Upper lobe of right lung (tissue), 1 donor: ENCODE measurements at places on chromosomes 3 and 15. TPM values are rescaled to one million over a fixed set of nuclear protein-coding genes. Genes with fewer than 3 reads are reported as not detected.

Gene CASR
- 0.20 TPM for total RNA-seq

- H3K4me3 ChIP-seq = no peak overlapping the region
- no peaks in the 10 kb centered on the region for H3K36me3 ChIP-seq
- H3K4me1 ChIP-seq = no peaks in the 10 kb centered on the region
Measured at GRCh38 chr3:185786956-185787877, 37.6 kb downstream of the IGF2BP2 start.

DNA sequence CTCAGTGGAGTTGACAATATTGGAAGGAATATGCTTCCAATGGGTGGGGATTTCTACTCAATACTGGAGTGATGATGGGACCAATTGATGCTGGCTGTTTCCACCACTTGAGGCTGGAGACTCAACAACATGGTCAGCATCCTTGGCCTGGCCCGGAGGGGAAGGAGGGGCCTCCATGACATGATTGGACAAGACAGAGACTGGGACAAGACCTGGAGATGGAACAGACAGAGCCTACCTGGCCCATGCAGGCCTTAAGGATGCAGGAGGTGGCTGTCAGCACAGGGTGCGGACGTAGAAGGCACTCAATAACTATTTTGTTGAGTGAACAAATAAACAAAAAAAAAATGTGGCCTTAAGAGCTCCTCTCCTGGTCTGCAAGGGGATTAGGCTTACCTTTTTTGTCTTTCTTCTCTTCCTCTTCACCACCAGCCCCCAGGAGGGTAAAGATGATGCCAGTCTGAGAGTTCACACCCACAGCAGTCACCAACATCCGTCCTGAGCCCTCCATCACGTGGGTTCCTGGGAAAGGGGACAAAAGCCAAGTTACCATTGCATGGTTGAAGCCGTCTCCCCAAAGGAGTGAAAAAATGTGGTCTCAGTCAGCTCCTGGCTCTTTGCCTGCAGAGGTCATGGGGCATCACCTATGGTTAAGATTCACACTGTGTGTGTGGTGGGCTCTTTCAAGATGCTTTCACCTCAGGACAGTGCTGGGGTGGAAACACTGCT is 67.1 kb upstream of the SEC13 start:
- no peaks in the 10 kb centered on the region for H3K4me1 ChIP-seq
- H3K27me3 ChIP-seq = no peaks in the 10 kb centered on the region
- no peak for DNase-seq
- H3K36me3 ChIP-seq = no peaks in the 10 kb centered on the region
- H3K4me3 ChIP-seq = no peak overlapping the region

Gene GOLGA6D
- total RNA-seq = not detected

Gene P2RY12
- total RNA-seq = 3.1 TPM

Gene TRIM59
- total RNA-seq = 4.5 TPM

GRCh38 chr3:99023590-99024192 is 122.2 kb upstream of the DCBLD2 start:
- no peak overlapping the region for H3K4me3 ChIP-seq
- no peaks in the 10 kb centered on the region for H3K36me3 ChIP-seq
- no peak overlapping the region for H3K27ac ChIP-seq
- H3K27me3 ChIP-seq = no peaks in the 10 kb centered on the region

Gene DUOX2
- total RNA-seq = 3.8 TPM

Gene STARD5
- 5.4 TPM for total RNA-seq

Gene ABHD17C
- total RNA-seq = 41.4 TPM

- no peaks in the 10 kb centered on the region for H3K36me3 ChIP-seq
- no peak for DNase-seq
- H3K27ac ChIP-seq = no peak overlapping the region
- no peaks in the 10 kb centered on the region for H3K27me3 ChIP-seq
- H3K4me1 ChIP-seq = no peaks in the 10 kb centered on the region
Measured at GRCh38 chr15:86178845-86179244, 99.2 kb downstream of the AGBL1 start.

Gene GALNT15
- total RNA-seq = 10.3 TPM

Gene GOLGA8O
- total RNA-seq = 2.1 TPM

GRCh38 chr3:134677987-134678308 is 27.1 kb upstream of the KY start:
- H3K4me1 ChIP-seq = no peaks in the 10 kb centered on the region
- DNase-seq = no peak
- H3K4me3 ChIP-seq = no peak overlapping the region

Gene GCNT3
- total RNA-seq = 1.1 TPM

GRCh38 chr3:172145031-172145686 is 105.8 kb downstream of the FNDC3B start:
- H3K36me3 ChIP-seq = no peaks in the 10 kb centered on the region
- H3K27me3 ChIP-seq = no peaks in the 10 kb centered on the region
- H3K27ac ChIP-seq = no peak overlapping the region
